Stimulated activated CD8-positive, alpha-beta memory T cell treated with anti-CD3 and anti-CD28 coated beads, Interleukin-4, amount 100 ng/mL, for 1 hour (primary cell): ENCODE measurements at places on chromosomes 1 and 21.

- no peak for DNase-seq
Observed at GRCh38 chr1:11680270-11681070, 478 bp downstream of the MAD2L2 start.

DNA sequence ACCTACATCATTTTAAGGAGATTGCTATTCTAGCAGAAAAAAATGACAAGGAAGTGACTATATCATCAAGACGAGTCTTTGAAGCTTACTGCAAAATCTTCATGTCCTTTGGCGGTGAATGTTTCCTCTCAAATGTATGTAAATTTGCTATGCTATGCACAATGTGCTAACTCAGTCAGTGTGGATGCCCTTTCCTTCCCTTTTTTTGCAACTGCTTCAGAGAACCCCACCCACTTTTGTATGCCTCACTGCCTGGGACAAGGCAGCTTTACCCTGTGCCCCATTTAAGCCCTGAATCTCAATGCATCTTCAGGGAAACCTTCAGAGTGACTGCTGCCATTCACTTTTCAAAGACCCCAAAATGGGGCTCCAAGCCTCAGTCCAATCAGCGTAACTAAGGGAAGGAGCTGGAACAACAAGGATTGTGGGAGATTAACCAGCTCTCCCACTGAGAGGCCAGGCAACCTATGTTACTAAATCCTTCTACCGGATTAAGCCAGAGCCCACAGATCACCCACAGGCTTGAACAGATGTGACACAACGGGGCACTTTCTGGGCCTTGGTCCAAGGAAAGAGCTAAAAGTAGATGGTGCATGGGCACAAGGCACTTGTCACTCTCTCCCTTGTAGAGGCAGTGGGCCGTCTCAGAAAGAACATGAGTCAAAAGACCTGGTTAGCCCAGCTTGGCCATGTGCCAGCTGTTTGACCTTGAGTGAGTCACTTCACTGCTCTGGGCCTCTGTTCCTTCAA, 154.4 kb downstream of the PLPP3 start:
- DNase-seq, result no peak

GRCh38 chr1:63330331-63330916, 8.1 kb downstream of the FOXD3 start:
- no peak for DNase-seq

DNA sequence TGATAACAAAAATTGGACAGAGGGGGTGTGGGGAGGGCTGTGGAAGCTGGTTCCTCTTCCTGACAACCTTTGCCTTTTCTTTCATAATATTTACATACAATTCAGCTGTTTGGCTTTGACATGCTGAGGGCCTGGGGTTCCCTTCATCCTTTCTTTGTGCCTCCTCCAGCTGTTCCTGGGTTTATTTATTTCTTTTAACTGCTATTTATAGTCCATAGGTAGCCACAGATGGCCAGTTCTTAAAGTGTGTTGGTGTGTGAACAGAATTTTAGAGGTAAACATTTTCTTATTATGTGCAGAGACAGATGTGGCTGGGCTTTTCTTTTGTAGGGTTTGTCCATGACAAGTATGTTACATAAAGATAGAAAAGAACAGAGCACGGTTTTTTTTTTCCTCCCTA, 34.1 kb upstream of the CNIH3 start:
- DNase-seq, result no peak

- DNase-seq, result no peak
Observed at GRCh38 chr1:113905435-113905861, 322 bp downstream of the DCLRE1B start.

GRCh38 chr1:204380293-204380831, 20.6 kb upstream of the PLEKHA6 start:
- DNase-seq, result no peak

DNA sequence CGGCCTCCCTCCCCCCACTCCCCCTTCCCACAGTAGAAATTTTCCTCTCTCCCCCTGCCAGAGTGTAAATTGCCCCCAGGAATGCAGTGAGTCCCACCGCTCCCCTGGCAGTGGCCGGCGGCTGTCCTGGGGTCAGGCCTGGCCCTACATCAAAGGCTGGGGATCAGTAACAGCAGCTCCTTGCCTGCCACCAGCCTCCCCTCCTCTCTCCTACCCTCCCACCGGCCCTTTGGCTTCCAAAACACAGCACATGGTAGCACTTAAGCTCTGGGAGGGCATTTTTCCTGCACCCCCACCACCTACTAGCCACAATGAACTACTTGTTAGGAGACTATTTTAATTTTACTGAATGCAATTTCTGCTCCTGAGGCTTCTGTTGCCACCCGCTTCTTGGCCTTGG, 9.0 kb upstream of the COL8A2 start:
- no peak for DNase-seq

GRCh38 chr1:33986390-33987095, 122.7 kb downstream of the HMGB4 start:
- DNase-seq, result no peak

GRCh38 chr1:208499026-208499425, 254.8 kb upstream of the PLXNA2 start:
- no peak for DNase-seq

DNA sequence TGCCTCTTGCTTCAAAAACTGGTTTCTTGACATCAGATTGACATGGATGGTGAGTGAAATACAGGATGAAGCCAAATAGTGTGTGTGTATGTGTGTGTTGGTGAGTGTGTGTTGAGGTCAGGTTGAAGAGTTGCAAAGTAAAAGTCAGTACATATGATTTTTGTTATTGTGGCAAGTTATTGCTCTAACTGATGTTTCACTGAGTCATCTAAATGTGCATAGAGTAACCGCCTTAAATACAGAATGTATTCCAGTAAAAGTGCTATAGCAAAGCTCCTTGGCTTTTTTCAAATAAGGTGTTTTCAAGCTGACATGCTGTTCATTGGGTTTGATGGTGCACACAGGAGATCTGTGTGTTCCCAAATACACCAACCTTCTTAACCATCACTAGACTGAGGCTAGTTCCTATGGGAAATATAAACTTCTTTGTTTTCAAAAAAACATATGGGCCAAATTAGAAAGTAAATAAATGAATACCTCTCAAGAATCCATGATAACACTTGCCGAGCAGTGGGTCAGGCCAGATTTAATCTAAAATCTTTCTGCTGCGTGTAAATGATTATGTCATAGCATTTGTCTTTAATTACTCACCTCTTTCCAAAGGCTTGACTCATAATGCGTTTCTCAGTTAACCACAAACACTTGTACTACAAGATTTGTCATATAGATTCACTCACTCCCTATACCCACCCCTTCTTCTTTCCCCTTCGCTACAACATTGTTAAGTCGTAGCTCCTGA, 151.1 kb downstream of the LYPLAL1 start:
- no peak for DNase-seq

- DNase-seq, result no peak
Observed at GRCh38 chr1:216379441-216379840, 43.8 kb downstream of the USH2A start.
